Activated CD8-positive, alpha-beta memory T cell treated with anti-CD3 and anti-CD28 coated beads for 48 hours (primary cell): ENCODE measurements at places on chromosomes 3 and 15.

GRCh38 chr15:92040350-92040749 is 186.8 kb downstream of the SLCO3A1 start:
- DNase-seq = no peak

- no peak for DNase-seq
Measured at GRCh38 chr15:29998033-29998432, 84.7 kb upstream of the GOLGA8J start.

DNA sequence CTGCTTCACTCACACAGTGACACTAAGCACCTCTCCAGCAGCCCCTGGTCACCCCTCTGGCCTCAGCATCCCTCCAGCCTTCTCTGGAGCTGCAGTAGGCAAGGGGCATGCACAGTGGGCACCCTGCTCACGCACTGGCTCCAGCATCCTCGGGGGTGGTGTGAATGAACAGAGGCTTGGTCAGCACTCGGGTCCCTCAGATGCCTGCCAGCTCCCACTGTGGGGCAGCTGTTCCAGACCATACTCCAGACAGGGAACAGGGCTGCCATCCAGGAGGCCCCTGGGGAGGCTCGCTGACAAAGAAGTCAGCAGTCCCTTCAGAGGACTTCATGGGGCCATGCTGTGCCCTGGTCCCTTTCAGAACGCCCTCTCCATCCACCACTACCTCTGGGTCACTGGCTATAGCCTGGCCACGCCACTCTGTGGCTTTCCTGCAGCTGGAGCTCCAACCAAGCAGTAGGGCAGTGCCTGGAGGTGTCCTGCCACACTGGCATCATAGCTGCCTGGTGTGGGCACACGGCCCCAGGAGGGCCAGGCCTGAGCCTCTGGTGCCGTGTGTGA is 26.3 kb downstream of the ALS2CL start:
- no peak for DNase-seq

GRCh38 chr3:142664311-142664710 is 59.5 kb upstream of the TRPC1 start:
- DNase-seq = no peak

- DNase-seq = no peak
Measured at GRCh38 chr3:194054540-194054939, 81.4 kb upstream of the HES1 start.

DNA sequence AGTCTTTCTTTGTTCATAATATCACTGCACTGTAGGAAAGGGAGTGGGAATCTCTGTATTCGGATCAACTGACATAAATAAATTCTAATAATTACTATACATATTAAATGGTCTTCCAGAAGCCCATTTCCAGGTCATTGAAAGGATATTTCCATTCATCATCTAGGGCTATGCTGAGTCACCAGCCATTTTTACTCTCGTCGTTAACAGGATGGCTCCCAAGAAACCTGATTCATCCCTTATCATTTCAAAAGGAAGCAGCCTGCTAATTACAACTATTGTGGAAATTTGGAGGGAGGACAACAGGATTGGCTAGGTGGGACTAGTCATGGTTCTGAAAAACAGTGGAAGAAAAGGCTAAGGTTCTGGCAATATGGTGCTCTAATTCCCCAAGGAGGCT is 13.6 kb downstream of the GMNC start:
- no peak for DNase-seq

GRCh38 chr3:23867400-23867799 is 49.4 kb downstream of the NKIRAS1 start:
- DNase-seq = no peak

GRCh38 chr3:34582055-34582454 is 783.6 kb downstream of the PDCD6IP start:
- no peak for DNase-seq

- no peak for DNase-seq
Measured at GRCh38 chr15:96344706-96345559, 14.4 kb downstream of the NR2F2 start.

GRCh38 chr3:25427942-25428788 is at the start of gene RARB:
TSS of gene RARB (plus strand) at chr3:25428263. CDS start at chr3:25428732, 469 bp downstream.
- no peak for DNase-seq

DNA sequence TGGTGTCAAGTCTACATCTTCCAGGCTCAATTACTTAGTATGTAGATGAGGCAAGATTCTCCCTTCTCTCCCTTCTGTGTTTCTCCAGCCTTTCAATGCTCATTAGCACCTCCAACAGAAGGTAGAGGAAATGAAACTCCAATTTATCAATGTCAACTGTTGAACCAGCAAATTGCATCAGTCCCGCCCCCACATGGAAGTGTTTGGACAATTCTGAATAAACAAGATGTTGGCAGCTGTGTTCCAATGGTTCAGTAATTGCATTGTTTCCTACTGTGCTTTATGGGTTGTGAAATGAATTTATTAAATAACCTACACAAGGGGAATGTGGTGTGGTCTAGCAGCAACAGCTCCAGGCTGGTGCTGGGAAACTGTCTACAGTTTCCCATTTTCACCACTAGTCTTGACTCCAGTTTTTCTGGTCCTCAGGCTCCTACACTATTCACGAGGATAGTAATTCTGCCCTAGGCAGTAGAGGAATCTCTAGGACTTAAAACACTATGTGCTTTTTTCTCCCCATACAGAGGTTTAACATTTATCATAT is 91.9 kb downstream of the MB21D2 start:
- DNase-seq = no peak

GRCh38 chr3:131338948-131339640 is 42.5 kb upstream of the NUDT16 start:
- no peak for DNase-seq

DNA sequence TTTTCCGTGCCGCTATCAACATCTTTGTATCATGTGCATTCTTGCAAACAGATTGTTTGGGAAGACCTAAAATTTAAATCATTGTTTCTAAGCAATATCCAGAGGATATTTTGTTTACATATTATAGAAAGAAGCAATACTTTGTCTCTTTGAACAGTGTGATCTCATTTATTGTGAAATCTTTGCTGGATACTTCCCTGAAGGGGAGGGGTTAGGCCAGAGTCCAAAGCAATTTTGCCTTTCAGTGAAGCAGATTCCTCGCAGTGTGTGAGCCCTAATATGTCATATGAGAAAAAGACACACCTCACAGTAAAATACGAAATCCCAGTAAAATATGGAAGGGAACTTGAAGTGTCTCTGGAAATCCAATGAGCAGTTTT is 158.7 kb upstream of the SLCO3A1 start:
- no peak for DNase-seq

GRCh38 chr15:26943866-26944265 is 27.1 kb upstream of the GABRG3 start:
- no peak for DNase-seq

DNA sequence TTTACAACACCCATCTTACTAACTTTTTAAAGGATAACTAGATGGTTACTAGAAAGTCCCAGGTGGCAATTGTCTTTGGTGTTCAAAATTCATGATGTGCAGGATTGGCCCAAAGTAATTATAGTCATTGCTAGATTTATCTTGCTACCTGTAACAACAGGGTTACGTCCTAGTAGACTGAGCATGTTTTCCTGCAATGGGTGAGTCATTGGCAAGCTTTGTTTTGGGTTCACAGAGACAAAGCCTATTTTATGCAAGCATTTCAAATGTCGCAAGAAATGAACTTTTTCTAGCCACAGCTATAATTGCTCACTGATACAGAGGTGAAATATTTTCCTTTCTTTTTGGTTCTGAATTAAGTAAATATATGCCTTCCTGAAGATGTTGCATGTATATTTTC is 267.6 kb downstream of the AGBL1 start:
- no peak for DNase-seq

GRCh38 chr3:38574411-38575278 is 74.8 kb downstream of the SCN5A start:
- DNase-seq = no peak

DNA sequence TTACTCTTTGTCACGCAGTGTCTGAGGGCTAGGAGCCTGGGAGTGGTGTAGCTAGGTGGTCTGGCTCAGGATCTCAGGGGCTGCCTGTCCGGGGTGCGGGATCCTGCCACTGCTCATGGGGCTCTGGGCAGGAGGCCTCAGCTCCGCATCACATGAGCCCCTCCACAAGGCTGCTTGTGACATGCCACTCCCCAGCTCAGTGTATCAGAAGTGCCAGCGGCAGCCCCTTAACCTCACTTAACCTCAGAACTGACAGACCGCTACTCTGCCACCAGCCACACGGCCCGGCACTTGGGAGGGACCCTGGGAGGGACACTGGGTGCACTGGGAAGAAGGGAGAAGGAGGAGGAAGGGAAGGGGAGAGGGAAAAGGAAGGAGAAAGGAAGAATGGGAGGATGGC is 87.9 kb downstream of the FBLN2 start:
- DNase-seq = no peak

GRCh38 chr15:85296615-85297402 is 83.6 kb upstream of the AKAP13 start:
- peak; percentile 36 for DNase-seq

- no peak for DNase-seq
Measured at GRCh38 chr3:9213019-9213634, 36.3 kb downstream of the SRGAP3 start.

- DNase-seq = no peak
Measured at GRCh38 chr3:68963891-68964290, 31.5 kb upstream of the TAFA4 start.

DNA sequence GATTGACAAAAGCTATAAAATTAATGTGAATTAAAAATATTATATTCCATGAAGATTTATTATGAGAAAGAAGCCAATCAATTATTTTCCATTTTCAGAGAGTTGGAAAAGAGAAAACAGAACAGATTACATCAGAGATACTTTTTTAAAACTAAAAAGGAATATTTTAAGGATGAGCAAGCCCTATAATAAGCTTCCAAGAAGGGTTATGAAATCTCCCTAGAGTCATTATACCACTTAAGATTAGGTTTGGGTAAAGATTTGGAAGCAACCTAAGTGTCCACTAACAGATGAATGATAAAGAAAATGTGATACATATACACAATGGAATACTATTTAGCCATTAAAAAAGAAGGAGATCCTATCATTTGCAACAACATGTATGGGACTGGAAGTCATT is 51.6 kb upstream of the FSIP1 start:
- no peak for DNase-seq

DNA sequence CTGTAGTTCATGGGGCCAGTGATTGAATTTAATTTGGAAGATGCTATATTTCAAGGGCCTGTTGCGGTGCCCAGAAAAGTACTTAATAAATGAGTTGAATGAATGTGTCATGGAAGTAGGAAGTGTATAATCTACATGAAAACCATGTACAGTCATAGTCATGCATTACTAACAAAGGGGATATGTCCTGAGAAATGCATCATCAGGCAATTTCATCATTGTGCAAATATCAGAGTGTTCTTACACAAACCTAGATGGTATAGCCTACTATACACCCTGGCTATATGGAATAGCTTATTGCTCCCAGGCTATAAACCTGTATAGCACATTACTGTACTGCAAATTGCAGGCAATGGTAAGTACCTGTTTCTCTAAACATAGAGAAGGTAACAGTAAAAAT is 10.7 kb upstream of the MYO5C start:
- DNase-seq = no peak

DNA sequence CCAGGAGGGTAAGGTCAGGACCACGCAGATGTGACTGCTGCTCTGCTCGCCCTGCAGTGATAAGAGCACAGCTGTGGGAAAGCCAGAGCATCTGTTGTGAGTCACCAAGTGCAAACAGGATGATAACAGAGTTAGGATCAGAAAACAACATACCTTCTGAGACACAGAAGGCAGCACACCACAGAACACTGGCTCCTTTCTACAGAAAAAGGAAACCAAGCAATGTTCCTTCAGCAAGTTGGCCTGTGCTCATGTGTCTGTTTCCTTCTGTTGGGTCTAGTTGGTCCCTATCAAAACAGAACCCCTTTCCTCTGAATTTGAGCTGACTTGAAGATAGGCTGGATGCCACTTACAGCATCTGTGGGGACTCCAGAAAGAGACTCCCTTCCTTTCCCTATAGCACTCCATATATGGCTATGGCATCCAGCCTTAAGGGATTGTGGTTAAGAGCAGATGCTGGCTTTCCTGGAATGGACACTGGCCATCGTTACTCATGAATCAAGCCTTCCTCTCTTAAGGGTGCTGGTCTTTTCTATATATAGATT is 440.7 kb upstream of the THBS1 start:
- no peak for DNase-seq

DNA sequence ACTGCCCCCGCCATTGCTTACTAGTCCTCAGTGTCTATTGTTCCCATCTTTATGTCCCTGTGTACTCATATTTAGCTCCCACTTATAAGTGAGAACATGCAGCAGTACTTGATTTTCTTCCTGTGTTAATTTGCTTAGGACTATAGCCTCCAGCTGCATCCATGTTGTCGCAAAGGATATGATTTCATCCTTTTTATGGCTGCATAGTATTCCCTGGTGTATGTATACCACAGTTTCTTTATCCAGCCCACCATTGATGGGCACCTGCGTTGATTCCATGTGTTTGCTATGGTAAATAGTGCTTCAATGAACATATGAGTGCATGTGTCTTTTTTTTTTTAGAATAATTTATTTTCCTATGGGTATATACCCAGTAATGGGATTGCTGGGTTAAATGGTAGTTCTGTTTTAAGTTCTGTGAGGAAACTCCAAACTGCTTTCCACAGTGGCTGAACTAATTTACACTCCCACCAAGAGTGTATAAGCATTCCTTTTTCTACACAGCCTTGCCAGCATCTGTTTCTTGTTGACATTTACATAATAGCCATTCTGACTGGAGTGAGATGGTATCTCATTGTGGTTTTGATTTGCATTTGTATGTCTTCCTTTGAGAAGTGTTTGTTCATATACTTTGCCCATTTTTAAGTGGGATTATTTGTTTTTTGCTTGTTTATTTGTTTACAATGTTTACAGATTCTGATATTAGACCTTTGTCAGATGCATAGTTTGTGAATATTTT is 53.7 kb downstream of the GALK2 start:
- DNase-seq = no peak

DNA sequence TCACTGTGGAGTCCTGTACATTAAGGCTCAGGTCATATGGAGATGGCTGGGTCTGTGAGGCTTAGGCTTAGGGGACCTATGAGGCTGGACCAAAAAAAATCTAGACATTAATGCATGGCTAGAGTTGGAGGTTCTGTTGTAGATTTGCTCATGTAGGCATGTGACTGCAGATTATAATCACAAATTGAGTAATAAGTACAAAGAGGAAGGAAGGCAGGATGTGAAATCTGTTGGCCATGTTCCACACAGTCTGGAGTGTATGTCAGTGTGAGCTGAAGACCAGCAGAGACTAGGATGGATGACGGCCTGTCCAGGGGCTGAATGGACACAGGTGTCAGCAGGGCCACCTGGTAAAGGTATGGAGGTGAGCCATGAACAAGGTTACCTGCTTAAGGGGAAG is at the start of gene ST3GAL6:
Gene ST3GAL6, plus strand, starts transcription at position 265 of the 400 bp plus-strand sequence. CDS start 5,101 bp downstream, outside the sequence.
- DNase-seq = no peak

GRCh38 chr15:69490356-69491037 is 37.9 kb downstream of the RPLP1 start:
- no peak for DNase-seq

GRCh38 chr3:14502472-14502871 is 37.7 kb downstream of the GRIP2 start:
- DNase-seq = no peak

- DNase-seq = no peak
Measured at GRCh38 chr15:94229591-94230369, 1.6 kb upstream of the MCTP2 start.

- DNase-seq = no peak
Measured at GRCh38 chr3:87121856-87122255, 105.3 kb upstream of the CHMP2B start.
